Fibroblast of skin of right biceps (primary cell): ENCODE measurements at places on chromosomes 4 and X.
A peak's percentile ranks its signal among the peaks of the same experiment; 100 is the strongest.

DNA sequence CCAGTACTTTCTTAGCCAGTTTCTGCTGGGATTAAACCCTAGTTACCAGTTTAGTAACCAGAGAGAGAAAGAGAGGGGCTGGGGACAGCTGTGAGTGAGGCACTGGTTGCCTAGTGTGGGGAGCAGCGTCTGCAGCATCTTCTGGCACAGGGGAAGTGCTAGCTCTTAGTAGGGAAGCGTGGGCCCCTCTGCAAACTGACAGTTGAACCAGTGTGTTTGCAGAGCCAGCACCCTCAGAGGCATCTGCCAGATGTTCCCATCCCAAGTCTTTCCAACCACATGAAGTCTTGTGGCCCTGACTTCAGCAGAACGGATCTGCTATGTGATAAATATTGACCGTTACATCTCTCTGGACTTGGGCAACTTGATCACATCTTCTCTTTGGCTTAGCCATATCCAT, 15.0 kb downstream of the RBMX2 start:
- DNase-seq = no peak

- DNase-seq = no peak
These were observed at the start of gene MAGEA11 for GRCh38 chrX:149711545-149712236. MAGEA11 (plus strand) TSS chrX:149712060; CDS start chrX:149713160, 1,100 bp downstream.

DNA sequence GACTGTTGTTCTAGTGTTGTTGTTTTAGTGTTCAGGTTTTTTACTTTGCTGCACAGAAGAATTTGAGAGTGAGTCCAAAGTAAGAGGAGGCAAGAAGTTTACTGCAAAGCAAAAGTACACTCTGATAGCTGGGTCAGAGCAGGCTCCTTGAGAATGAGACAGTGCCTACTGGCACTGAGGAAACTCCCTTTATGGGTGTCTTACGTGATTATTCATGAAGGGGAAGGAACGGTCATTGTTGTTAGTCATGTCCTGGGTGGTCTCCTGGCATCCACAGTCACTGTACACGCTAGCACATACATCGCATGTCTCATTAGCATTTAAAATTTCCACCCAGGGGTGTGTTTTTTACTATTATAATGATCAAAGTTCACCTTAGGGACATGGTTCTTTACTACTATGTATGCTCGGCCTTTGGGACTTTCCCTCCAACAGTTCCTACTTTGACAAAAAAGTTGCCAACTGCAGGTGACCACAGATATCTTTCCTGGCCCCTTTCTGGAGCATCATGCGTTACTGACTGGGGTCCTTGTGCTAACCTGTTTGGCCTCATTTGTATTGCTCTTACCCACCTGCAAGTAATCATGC, 688.9 kb upstream of the AMOT start:
- no peak for DNase-seq

DNA sequence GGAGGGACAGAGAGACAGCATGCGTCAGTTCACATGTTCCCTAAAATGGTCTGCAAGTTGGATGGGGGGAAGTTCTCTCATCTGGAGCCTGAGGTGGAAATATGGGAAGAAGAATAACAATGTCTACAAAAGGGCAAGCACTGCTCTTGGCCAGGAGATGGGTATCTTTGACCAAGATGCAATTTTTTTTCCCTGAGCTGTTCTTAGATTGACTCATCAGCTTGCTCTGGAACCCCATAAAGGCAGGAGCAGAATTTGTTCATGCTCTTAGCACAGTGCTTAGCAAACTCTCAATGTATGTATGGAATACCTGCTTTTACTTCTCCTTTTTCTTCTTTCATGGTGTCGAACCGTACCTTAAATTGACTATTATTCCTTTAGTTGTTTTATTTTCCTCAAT, 90.5 kb upstream of the ZNF827 start:
- peak; percentile 51 for DNase-seq
